Activated CD8-positive, alpha-beta T cell treated with anti-CD3 and anti-CD28 coated beads for 36 hours (primary cell): ENCODE measurements at places on chromosomes 6 and 20. TPM values are rescaled to one million over a fixed set of nuclear protein-coding genes. Genes with fewer than 3 reads are reported as not detected.

GRCh38 chr6:139020689-139021088 is 7.9 kb upstream of the ABRACL start:
- H3K27me3 ChIP-seq, result no peaks in the 10 kb centered on the region
- H3K4me1 ChIP-seq, result peaks cover 3% of the 10 kb centered on the region
- H3K4me3 ChIP-seq, result no peak overlapping the region
- DNase-seq, result no peak

GRCh38 chr6:15622045-15622740 is 40.6 kb downstream of the DTNBP1 start:
- peak overlapping the region; percentile 29 for H3K27ac ChIP-seq
- peaks cover 54% of the 10 kb centered on the region for H3K4me1 ChIP-seq
- no peak for DNase-seq
- H3K27me3 ChIP-seq, result no peaks in the 10 kb centered on the region
- H3K4me3 ChIP-seq, result no peak overlapping the region
- peaks cover 16% of the 10 kb centered on the region for H3K36me3 ChIP-seq

- H3K27me3 ChIP-seq, result no peaks in the 10 kb centered on the region
- H3K27ac ChIP-seq, result no peak overlapping the region
- no peak overlapping the region for H3K4me3 ChIP-seq
- peak; percentile 4 for DNase-seq
Measured at GRCh38 chr6:55276745-55277530, 50.3 kb upstream of the GFRAL start.

DNA sequence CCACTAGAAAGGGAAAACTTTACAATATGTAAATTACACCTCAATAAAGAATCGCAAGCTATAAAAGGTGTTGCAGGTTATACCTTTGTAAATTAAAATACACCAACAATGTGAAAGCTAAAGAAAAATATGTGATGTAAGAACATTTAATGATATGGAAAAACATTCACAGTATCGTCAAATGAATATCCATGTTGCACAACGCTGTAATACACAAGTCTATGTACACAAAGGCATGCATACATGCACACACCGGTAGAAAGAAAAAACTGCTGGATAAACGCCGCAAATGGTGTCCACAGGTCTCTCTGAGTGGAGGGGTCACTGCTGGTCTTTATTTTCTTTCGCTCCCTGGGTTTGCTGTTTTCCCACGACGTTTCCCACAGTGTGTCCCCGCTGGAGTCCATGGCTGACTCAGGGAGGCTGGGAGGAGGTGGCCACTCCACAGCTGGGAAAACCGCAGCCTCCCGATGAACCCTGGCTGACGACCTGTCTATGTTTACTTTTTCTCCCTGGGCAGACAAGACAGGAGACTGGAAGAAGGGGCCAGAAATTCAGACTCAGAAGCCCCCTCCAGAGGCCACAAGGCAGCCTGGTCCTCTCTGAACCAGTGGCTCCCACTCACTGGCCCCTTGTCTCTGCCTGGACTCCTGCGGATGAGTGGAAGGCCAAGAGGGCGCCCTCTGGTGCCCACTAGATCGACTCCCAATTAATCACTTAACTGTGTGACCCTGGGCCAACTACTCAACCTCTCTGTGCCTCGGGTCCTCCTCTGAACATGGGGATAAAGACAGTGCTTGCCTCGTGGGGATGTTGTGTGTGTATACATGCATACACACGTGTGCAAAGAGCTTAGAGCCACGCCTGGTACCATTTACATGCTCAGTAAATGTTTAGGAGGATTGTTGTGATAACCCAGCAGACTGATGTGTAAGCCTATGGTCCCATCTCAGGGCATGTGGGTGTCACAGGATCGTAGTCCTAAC is 12.8 kb upstream of the BPI start:
- H3K4me1 ChIP-seq, result no peaks in the 10 kb centered on the region
- no peaks in the 10 kb centered on the region for H3K36me3 ChIP-seq
- peaks cover 13% of the 10 kb centered on the region for H3K27me3 ChIP-seq
- peak; percentile 23 for DNase-seq
- H3K4me3 ChIP-seq, result no peak overlapping the region

GRCh38 chr20:36279776-36280175 is 26.4 kb upstream of the DLGAP4 start:
- H3K4me1 ChIP-seq, result no peaks in the 10 kb centered on the region
- H3K4me3 ChIP-seq, result no peak overlapping the region
- no peak overlapping the region for H3K27ac ChIP-seq
- no peaks in the 10 kb centered on the region for H3K36me3 ChIP-seq
- peaks cover 4% of the 10 kb centered on the region for H3K27me3 ChIP-seq

- no peak overlapping the region for H3K27ac ChIP-seq
- DNase-seq, result no peak
- H3K4me1 ChIP-seq, result no peaks in the 10 kb centered on the region
- no peaks in the 10 kb centered on the region for H3K36me3 ChIP-seq
- no peak overlapping the region for H3K4me3 ChIP-seq
Measured at GRCh38 chr20:47865912-47866311, 80.6 kb upstream of the SULF2 start.

- no peak for DNase-seq
- H3K4me1 ChIP-seq, result peaks cover 2% of the 10 kb centered on the region
- no peaks in the 10 kb centered on the region for H3K27me3 ChIP-seq
- H3K27ac ChIP-seq, result no peak overlapping the region
- peaks cover 21% of the 10 kb centered on the region for H3K36me3 ChIP-seq
Measured at GRCh38 chr6:84137051-84137375, 90.4 kb downstream of the CEP162 start.

- no peak for DNase-seq
- no peaks in the 10 kb centered on the region for H3K4me1 ChIP-seq
- no peaks in the 10 kb centered on the region for H3K36me3 ChIP-seq
- H3K27ac ChIP-seq, result no peak overlapping the region
Measured at GRCh38 chr6:97459986-97460385, 177.0 kb upstream of the MMS22L start.

DNA sequence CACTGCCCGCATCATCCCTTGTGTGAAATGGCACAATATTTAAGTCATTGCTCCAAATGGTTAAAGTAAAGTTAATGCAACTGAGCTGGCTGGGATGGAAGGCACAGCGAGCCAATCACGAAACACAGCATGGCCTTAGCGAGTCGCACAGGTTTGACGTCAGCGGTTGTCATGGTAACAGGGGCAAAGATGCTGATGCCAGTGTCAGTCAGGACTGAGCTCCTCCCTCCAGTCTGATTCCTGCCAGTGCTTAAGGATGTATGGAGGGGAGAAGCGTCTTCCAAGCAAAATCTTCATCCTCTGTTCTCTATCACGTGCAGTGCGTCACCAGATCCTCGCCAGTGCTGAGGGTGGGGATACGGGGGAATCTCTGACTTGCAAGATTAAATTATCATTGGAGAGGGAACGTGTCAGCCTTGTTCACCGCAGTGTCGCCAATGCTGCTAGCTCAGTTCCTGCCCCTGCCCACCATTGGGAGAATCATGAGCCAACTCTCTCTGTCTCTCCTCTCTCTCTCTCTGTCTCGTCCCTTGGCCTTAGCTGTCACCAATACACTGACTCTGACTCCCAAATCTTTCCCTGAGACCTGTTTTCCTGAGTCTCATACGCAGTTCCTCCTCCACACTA is 24.5 kb downstream of the TSPYL4 start:
- DNase-seq, result peak; percentile 26
- H3K36me3 ChIP-seq, result no peaks in the 10 kb centered on the region
- H3K27ac ChIP-seq, result no peak overlapping the region
- no peaks in the 10 kb centered on the region for H3K4me1 ChIP-seq

- no peak overlapping the region for H3K27ac ChIP-seq
- peaks cover 3% of the 10 kb centered on the region for H3K27me3 ChIP-seq
- no peak overlapping the region for H3K4me3 ChIP-seq
- no peaks in the 10 kb centered on the region for H3K36me3 ChIP-seq
Measured at GRCh38 chr20:17515053-17515452, 16.1 kb downstream of the BFSP1 start.

DNA sequence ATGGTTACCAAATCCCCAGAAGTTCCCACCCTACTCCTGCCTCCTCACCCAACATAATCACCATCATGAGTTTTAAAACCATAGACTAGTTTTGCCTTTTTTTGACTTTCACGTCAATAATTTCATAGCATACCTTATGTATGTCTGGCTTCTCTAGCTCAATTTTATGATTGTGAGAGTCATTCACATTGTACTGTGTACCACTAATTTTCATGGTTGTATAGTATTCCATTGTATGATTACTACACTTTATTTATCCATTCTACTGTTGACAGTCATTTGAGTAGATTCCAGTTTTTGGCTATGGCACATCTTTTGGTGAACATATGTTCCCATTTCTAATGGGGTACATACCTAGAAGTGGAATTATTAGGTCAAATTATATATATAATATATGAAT is 195.3 kb upstream of the TCF21 start:
- no peaks in the 10 kb centered on the region for H3K36me3 ChIP-seq
- H3K27ac ChIP-seq, result no peak overlapping the region
- no peak for DNase-seq
- H3K4me3 ChIP-seq, result no peak overlapping the region
- H3K27me3 ChIP-seq, result peaks cover 3% of the 10 kb centered on the region

DNA sequence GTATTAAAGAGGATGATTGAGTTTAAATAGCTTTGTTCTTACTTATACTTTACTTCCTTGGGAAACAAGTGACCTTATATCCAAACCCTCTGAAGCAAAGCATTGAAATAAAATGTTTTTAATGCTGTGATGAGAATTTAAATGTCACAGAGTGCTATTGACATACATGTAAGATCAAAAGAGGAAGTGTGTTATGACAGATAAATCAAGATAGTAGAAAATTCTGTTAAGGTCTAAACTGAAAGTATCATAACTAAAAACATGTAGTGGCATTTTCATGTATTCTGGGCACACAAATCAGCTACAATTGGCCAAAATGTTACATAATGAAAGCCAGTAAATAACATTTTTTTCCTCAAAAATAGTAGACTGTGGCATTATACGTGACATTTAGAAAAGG is 318.0 kb downstream of the GRIK2 start:
- H3K36me3 ChIP-seq, result no peaks in the 10 kb centered on the region
- no peak for DNase-seq
- H3K27me3 ChIP-seq, result no peaks in the 10 kb centered on the region
- H3K4me3 ChIP-seq, result no peak overlapping the region
- H3K27ac ChIP-seq, result no peak overlapping the region

DNA sequence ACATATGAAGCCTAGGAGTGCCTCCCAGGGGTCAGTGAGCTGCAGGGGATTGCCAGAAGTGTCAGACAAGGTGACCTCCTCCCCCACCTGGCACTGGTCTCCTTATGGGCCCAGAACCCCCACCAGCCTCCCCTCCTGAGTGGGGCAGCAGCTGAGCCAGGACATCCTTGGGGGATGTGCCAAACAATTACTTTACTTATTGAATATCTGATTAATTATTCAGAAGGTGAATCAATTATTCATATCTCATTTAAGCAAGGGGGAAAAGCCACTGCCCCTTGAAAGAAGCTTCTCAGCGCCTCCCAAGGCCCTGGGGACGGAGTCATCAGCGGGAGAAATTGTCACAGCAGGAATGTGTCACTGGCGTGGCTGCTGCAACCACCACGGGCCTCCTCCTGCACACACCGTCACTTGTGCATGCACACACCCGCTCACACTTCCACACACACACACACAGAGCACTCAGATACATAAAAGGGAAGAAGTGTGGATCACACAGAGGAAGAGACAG is 123.4 kb upstream of the MAFB start:
- H3K36me3 ChIP-seq, result no peaks in the 10 kb centered on the region
- no peak overlapping the region for H3K27ac ChIP-seq
- no peaks in the 10 kb centered on the region for H3K4me1 ChIP-seq

DNA sequence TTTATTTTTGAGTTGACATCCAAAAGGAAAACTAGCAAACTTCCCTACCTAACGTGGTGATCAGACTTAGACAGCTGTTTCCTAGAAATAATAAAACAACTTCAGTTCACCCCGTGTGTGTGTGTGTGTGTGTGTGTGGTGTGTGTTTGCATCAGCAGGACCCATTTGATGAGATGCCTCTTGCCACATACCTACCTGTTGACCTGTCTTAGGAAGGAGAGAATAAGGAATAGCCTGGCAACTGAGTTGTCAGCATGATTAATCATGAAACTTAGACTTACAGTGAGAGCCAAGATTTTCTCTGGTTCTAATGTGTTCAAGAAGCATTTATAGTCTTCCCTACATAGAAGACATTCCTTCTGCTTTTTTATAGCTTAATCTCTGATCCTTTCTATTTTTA is 16.1 kb upstream of the PBOV1 start:
- DNase-seq, result no peak
- no peaks in the 10 kb centered on the region for H3K36me3 ChIP-seq
- no peaks in the 10 kb centered on the region for H3K4me1 ChIP-seq
- no peak overlapping the region for H3K27ac ChIP-seq
- H3K27me3 ChIP-seq, result peaks cover 5% of the 10 kb centered on the region

DNA sequence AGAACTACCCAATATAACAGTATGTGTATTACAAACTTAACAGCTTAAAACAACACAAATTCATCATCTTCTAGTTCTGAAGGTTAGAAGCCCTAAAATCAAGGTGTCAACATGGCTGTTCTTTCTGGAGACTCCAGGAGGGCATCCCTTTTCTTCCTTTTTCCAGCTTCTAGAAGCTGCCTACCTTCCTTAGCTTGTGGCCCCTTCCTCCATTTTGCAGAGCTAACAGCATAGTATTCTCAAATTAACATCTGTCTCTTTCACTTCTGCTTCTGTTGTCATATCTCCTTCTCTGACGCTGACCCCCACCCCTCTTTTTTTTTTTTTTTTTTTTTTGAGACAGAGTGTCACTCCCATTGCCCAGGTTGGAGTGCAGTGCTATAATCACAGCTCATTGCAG is 52.8 kb upstream of the AKIRIN2 start:
- no peaks in the 10 kb centered on the region for H3K27me3 ChIP-seq
- peaks cover 11% of the 10 kb centered on the region for H3K4me1 ChIP-seq
- H3K27ac ChIP-seq, result no peak overlapping the region
- H3K4me3 ChIP-seq, result no peak overlapping the region
- DNase-seq, result no peak
- no peaks in the 10 kb centered on the region for H3K36me3 ChIP-seq

- no peaks in the 10 kb centered on the region for H3K27me3 ChIP-seq
- H3K4me1 ChIP-seq, result no peaks in the 10 kb centered on the region
- no peak overlapping the region for H3K27ac ChIP-seq
- H3K36me3 ChIP-seq, result no peaks in the 10 kb centered on the region
Measured at GRCh38 chr6:165365371-165365770, 56.0 kb upstream of the C6orf118 start.

DNA sequence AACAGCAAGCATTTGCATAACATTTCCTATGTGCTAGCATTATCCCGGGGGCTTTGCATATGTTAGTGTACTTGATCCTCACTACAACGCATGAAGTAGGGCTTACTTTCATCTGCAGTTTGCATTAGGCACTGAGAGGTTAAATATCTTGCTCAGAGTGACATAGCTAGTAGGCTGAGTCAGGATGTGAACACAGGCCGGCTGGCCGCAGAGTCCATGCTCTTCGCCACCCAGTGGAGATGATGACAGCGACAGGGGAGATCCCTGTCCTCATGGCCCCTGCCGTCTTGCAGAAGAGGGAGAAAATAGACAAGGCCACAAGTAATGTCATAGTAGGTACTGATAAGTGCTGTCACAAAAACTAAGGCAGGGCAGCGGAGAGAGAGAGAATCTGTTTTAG is 46.9 kb downstream of the LYRM4 start:
- peaks cover 13% of the 10 kb centered on the region for H3K36me3 ChIP-seq
- no peak overlapping the region for H3K4me3 ChIP-seq
- DNase-seq, result no peak

Gene HSPA12B
- not detected for total RNA-seq

Gene EPHA7
- not detected for total RNA-seq

Gene ALDH5A1
- 20.7 TPM for total RNA-seq

Gene RIPOR2
- 96.3 TPM for total RNA-seq

Gene CSTF1
- 63.4 TPM for total RNA-seq

Gene GLP1R
- 0.81 TPM for total RNA-seq

Gene GJA10
- total RNA-seq, result not detected

Gene SEC63
- 90.7 TPM for total RNA-seq
